ENCODE measurements at places on chromosomes 4 and X.

GRCh38 chr4:187017147-187017546 is 293.5 kb upstream of the FAT1 start:
- DNase-seq, result no peak

- no peak for DNase-seq
Measured at GRCh38 chr4:2757426-2757825, 1.3 kb upstream of the TNIP2 start.

DNA sequence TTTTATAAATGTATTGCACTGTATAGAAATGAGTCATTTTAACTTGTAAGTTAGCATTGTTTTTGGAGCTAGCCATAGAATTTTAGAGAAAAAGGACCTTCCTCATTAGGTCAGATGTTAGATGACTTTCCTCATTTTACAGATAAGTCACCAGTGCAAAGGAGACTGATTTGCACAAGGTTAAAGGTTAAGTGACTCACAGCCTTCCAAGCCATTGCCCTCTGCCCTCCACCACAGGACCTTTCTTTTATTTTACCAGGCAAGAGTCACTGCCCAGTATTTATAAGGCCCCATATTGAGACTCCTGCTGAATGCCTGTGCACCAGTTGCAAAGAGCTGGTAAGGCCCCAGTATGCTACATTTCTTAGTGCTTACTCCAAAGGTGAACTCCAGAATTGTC is 4.2 kb upstream of the ABCG2 start:
- DNase-seq, result no peak

- DNase-seq, result no peak
Measured at GRCh38 chr4:5084911-5085475, 33.7 kb downstream of the STK32B start.

DNA sequence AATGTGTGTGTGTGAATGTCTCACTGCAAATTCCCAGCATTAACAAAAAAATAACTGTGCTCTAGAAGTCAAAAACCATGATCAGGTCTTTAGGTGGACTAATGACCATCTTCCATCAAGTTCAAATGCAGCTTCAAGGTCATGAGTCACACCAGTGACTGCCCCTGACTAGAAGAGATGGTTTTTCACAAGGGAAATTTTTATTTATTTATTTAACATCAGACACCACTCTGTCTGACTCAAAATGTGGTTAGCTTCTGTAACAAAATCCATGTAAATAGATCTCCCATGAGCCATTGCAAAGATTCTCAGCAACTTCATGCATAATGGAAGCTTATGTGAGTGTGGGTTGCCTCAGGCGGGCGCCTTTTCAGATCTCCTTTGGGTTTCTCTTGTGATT is 219.2 kb downstream of the KIT start:
- no peak for DNase-seq

DNA sequence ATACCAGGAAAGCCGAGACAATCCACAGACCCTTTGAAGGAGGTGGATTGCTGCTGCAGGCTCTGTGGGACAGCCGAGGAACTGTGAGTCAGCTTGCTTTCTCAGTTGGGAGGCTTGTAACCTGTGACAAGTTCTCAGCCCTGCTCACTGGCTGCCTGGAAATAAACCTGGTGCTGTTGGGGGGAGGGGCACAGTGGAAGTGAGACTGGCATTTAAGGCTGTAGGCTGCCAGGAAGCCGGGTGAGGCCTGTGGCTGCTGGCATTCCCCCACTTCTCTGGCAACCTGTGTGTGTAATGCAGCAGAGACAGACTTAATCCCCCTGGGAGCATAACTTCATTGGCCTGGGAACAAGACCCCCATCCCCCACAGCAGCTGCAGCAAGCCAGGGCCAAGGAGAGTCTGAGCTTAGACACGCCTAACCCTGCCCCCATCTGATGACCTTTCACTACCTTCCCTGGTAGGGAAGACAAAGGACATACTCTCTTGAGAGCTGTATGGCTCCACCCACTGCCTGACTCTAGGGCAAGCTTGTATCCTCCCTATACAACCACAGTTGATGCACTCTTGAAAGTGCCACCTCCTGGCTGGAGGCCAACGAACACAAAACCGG is 64.1 kb downstream of the ALPK1 start:
- no peak for DNase-seq

GRCh38 chrX:21612154-21612553 is 46.0 kb downstream of the KLHL34 start:
- no peak for DNase-seq

DNA sequence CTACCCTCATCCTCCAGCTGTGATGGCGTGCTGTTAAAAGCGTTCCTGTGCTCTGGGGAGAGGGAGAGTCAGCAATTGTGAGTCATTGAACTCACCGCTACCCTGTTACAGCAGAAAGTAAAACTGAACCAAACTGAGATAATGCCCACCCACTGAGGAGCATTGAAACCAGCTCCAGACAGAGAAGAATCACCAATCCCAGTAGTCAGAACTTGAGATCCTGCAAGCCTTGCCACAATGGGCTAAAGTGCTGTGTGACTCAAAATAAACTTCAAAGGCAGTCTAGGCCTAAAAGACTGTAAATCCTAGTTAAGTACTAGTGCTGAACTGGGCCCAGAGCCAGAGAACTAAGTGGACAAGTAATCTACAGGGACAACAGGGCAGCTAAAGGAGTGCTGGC is 1394.2 kb upstream of the DIAPH2 start:
- no peak for DNase-seq

DNA sequence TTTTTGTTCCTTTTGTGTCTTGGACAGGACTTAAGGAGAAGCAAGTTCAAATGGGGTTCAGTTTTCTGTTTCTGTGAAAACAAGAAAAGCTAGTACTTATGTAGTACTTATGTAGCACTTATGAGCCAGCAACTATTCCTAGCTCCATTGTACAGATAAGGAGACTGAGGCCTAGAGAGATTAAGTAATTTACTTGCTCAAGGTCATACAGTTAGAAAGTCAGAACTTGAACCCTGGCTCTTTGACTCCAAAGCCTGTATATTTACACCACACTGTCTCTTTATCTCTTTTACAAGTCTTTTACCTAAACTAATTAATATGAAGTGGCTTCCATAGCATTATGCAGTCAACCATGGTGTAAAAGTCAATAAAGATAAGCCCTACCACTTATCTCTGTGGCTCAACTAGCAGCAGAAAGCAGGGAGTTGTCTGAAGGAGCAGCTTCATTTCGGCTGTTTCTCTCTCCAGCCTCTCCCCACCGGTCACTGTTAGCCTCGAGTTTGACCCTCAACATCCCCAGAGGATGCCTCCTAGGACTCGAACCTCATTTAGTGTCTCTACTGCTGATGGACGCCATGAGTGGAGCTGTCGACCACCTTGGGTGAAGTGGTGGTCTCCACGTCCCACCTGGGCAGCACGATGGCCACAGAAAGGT is 209.9 kb downstream of the SHROOM3 start:
- DNase-seq, result no peak

DNA sequence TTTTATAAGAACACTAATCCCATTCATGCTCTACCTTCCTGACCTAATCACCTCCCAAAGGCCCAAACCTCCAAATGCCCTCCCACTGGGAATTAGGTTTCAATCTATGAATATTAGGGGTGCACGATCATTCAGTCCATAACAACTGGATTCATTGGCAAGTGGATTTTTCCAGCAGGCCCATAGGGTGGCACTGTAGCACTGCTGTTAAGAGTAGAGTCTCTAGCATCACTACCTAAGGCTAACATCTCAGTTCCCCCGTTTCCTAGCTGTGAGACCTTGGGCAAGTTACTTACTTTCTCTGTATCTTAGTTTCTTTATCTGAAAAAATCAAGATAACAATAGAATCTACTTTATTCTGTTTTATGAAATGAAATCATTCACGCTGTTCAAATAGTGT is 315.8 kb downstream of the STIM2 start:
- no peak for DNase-seq

DNA sequence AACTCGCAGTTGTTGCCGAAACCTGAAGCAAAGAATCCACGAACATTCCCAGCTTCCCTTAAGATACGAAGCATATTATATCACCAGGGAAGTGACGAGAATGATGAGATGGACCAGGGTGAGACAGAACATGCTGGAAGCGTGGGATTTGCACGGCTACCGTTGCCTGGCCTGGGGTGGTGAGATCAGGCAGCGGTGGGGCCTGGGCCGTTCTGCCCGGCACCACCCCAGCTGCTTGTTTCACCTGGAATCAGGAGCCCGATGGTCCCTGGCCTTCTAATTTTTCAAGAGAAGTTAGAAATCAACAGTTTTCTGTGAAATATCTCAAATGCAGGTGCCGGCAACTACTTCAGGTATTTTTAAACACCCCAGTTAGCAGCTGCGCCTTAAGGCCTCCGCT is 5.7 kb downstream of the CLDN22 start:
- DNase-seq, result no peak

DNA sequence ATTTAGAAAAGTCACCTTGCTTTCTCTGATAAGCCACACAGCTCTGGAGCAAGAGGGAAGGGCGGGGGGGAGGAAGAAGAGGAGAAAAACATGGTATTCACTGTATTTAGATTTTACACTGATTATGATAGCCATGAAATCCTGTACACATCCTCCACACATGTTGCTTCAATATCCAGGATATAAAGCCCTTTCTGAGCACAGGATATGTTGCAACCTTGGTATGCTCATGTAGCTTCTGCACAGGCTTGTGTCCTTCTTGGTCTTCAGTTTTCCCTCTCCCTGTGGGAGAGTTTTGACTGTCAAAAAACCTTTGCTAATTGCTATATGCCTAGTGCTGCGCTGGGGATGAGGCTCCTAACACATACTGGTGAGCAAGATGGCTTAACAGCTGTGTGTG is 61.9 kb upstream of the DAPP1 start:
- no peak for DNase-seq

DNA sequence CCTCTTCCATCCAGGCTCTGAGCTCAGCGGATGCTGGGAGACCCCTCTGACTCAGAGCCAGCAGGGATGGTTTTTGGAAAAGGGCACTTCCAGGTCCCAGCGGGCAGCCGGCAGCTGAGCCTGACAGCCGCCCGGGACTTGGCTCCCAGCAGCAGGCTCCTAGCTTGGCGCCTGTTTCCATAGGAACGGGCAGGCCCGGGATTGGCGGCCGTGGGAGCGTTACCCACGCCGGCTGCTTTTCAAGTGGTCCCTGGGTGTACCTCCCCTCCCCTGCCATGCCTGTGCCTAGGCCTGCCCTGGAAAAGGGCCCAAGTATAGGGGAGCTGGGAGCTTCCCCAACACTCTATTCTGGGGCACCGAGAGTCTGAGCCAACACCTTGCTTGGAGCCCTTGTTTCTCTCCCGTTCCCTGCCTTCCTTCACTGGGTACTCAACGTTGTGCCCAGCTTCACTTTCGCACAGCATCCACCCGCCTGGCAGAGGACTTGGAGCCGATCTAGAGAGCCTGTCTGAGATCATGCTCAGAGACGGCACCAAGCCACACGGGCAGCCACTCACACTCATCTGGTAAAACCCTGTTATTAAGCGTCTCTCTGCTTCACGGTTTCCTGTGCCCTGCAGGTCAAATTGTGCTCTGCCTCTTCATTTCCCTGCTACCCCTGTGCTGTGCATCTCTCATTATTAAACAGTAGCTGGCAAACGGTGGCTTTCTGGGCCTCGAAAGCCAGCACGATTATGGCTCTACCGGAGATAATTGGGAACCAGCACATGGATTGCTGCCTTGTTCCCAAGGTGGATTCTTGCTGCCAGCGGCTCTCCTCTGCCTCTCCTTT is 521.5 kb downstream of the BCOR start:
- no peak for DNase-seq

DNA sequence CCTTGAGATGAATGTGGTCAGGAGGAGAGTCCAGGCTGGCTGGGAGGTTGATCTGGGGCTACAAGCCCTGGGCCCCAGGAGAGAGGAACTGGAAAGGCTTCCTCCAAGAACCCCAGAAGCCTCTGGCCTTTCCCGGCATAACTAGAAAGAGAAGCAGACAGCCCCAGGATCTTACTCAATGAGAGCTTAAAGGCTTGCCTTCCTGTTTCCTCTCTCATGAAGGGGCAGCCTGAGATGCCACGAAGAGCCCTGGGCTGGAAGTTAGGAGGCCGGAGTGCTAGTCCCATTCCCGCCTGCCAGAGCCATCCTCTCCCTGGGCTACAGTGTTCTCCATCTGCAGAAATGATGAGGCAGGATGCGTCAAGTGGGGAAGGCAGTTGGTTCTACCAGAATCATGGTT is 20.1 kb upstream of the XPNPEP2 start:
- DNase-seq, result no peak

DNA sequence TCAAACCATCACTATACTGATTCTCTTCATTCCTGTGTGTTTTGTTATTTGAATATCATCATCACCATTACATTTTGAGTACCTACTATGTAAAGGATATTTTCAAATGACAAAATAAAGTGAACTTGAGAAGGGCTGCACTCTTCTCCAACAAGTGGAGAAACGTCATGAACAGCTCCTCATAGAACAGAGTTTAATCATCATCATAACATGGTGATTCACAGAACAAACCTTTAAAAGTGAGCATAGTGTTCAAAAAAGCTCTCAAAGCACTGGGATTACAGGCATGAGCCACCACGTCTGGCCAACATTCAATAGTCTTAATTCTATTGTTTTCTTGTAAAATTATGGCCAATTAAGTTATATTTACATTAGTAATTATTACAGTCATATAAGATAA is 993.9 kb downstream of the PDHA2 start:
- DNase-seq, result no peak

GRCh38 chrX:40867352-40867751 is 132.0 kb upstream of the MED14 start:
- DNase-seq, result no peak

DNA sequence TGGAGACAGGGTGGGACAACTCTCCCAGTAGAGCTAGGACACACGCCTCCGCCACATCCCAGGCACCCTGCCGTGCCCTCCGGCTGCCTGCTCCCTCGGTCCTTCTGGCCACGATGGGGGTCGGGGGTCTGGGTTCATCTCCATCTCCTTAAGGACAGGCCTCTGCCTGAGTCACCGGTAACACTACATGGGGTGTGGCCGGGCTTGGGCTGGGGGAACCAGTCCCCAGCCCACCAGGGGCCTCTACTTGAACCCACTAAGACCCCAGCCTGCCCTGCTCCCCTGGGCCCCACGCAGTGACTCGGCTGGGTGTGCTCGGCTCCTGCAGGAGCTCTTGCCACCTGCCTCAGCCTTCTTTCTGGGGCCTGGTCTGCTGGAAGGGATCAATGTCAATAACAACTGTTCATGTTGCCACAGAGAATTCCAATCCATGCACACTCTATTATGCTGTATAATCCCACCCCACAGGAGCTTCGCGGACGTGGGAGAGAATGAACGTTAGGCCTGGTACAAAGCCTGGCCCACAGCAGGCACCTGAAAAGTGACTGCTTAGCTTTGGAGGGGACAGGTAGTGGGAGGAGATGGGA is 177.7 kb upstream of the PSAPL1 start:
- DNase-seq, result no peak

- no peak for DNase-seq
Measured at GRCh38 chrX:45689971-45690370, 489.3 kb upstream of the DIPK2B start.

DNA sequence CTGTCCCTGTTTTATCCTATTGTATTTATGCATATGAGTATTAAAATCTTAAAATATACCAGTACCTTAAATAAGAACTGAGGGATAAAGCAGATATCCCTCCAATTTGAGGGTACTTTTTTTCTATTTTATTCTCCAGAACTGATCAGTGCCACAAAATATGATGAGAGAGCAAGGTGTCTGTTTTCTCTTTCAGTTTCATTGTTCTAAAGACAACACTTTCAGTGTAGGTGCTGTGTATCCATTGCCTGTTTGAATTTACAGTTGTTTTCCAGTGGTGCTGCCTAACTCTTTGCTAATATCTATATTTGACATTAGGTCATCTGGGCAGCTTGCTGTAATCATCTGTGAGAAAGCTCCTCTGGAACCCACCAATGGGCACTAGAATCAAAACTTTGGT is 394.7 kb downstream of the IL1RAPL1 start:
- no peak for DNase-seq

- DNase-seq, result no peak
Measured at GRCh38 chr4:162911349-162911748, 255.3 kb downstream of the NAF1 start.

GRCh38 chr4:17170131-17170530 is 271.7 kb upstream of the LDB2 start:
- no peak for DNase-seq

Data from left forelimb (tissue), 1 donor.